ENCODE measurements at places on chromosomes 4 and X. TPM values are rescaled to one million over a fixed set of nuclear protein-coding genes. Genes with fewer than 3 reads are reported as not detected.
A peak's percentile ranks its signal among the peaks of the same experiment; 100 is the strongest.

The SRPK3 gene
- not detected for total RNA-seq

- H3K4me1 ChIP-seq, result peaks cover 3% of the 10 kb centered on the region
- peaks cover 17% of the 10 kb centered on the region for H3K36me3 ChIP-seq
- no peak overlapping the region for H3K4me3 ChIP-seq
- no peak overlapping the region for H3K27ac ChIP-seq
- H3K27me3 ChIP-seq, result no peaks in the 10 kb centered on the region
- no peak for DNase-seq
Measured at GRCh38 chrX:153351981-153352380, 18.0 kb downstream of the ZNF275 start.

GRCh38 chrX:116417214-116417613 lies 19.2 kb upstream of the SLC6A14 start:
- H3K4me3 ChIP-seq, result no peak overlapping the region
- no peaks in the 10 kb centered on the region for H3K36me3 ChIP-seq
- H3K27me3 ChIP-seq, result no peaks in the 10 kb centered on the region
- no peak overlapping the region for H3K27ac ChIP-seq
- H3K4me1 ChIP-seq, result no peaks in the 10 kb centered on the region

The AKAP14 gene
- not detected for total RNA-seq

The MAGEB6B gene
- not detected for total RNA-seq

DNA sequence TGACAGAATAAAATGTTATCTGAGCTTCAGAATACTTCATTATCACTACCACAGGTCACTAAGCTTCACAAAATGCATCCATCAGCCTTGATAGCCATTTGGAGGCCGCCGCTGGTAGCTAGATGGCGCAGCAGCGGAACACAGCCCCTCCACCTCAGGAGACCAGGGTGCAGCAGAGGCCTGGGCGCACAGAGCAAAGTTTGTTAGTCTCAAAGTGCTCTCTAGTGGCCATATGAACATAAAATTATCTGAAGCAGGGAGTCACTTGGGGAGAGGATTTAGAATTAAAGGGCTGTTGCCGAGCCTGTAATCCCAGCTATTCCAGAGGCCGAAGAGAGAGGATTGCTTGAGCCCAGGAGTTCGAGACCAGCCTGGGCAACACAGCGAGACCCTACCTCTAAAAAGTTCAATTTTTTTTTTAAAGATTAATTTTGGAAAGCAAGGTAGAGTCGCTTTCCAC lies 8.1 kb upstream of the DCTD start:
- peaks cover 4% of the 10 kb centered on the region for H3K27me3 ChIP-seq
- no peaks in the 10 kb centered on the region for H3K36me3 ChIP-seq
- H3K4me1 ChIP-seq, result no peaks in the 10 kb centered on the region
- H3K4me3 ChIP-seq, result no peak overlapping the region
- no peak overlapping the region for H3K27ac ChIP-seq
- DNase-seq, result peak; percentile 70

The GPC4 gene
- not detected for total RNA-seq

DNA sequence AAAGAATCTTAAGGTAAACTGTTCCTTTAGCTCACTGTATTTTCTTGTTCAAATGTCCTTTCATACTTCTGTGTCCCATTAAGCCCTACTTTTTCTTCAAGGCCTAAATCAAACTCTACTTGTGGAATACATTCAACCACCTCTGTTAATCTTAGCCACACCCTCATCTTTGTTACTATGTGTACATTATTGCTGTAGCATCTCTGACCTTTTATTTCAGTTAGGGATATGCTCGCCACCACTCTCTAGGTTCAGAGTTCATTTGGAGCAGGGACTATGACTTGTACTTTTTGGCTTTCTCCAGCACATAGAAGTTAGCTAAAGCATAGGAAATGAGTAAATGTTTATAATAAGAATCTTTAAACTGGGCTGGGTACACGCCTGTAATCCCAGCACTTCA lies 6.8 kb upstream of the PNPLA4 start:
- H3K27ac ChIP-seq, result no peak overlapping the region
- no peak for DNase-seq
- H3K4me1 ChIP-seq, result no peaks in the 10 kb centered on the region
- no peaks in the 10 kb centered on the region for H3K27me3 ChIP-seq
- H3K36me3 ChIP-seq, result peaks cover 4% of the 10 kb centered on the region

DNA sequence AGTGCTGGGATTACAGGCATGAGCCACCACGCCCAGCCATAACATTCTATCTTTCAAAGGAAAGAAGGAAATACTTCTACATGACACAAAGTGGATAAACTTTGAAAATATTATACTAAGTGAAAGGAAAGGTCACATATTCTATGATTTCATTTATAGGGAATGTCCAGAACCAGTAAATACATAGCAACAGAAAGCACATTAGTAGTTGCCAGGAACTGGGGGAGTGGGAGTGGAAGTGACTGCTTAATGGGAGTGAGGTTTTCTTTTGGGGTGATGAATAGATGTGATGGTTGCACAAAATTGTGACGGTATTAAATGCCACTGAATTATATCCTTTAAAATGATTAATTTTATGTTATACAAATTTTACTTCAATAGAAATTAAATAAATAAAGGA lies 95.7 kb upstream of the IL15 start:
- peaks cover 6% of the 10 kb centered on the region for H3K27me3 ChIP-seq
- H3K27ac ChIP-seq, result no peak overlapping the region
- no peaks in the 10 kb centered on the region for H3K4me1 ChIP-seq
- H3K4me3 ChIP-seq, result no peak overlapping the region
- no peaks in the 10 kb centered on the region for H3K36me3 ChIP-seq

The DOK7 gene
- total RNA-seq, result not detected

- peaks cover 38% of the 10 kb centered on the region for H3K27me3 ChIP-seq
- no peak overlapping the region for H3K4me3 ChIP-seq
- peaks cover 8% of the 10 kb centered on the region for H3K4me1 ChIP-seq
- no peak overlapping the region for H3K27ac ChIP-seq
Measured at GRCh38 chr4:127624173-127624572, 8.6 kb upstream of the INTU start.

The SSX3 gene
- total RNA-seq, result not detected

DNA sequence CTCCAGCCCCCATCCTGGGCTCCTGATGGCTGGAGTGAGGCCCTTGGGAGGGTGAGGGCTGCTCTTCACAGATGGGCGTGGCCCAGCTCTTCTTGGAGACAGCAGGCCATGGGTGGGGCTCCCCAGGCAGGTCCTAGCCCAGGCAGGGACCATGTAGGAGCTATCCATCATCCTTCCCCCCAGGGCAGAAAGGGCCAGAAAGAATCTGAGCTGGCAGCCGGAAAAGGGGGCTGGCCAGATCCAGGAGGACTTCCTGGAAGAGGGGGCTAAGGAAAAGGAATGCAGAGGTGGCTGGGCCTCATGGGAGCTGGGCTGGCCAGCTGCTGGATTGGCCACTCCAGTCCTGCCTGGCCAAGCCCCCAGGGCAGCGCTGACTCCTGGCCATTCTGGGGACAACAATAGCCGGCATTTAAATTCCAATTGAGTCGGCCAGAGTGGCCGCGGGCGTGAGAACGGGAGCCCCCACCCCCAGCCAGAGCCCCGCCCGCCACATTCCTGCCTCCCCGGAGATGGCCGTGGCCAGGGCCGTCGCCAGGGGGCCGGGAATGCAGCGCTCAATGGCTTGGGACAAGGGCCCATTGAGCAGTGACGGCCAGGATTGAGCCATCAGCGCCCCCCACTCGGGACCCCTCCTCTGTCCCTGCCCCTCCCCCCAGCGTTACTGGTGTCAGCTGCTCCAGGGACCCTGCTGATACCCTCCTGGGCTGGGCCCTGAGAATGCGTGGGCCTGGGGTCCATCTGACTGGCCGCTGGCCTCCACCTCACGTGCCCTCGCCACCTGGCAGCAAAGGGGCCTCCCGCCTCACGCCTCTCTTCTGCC lies 15.1 kb upstream of the FGFR3 start:
- no peak for DNase-seq
- H3K27ac ChIP-seq, result no peak overlapping the region
- no peaks in the 10 kb centered on the region for H3K4me1 ChIP-seq
- H3K4me3 ChIP-seq, result no peak overlapping the region

The RRH gene
- total RNA-seq, result 0.19 TPM

- H3K4me3 ChIP-seq, result no peak overlapping the region
- DNase-seq, result no peak
- no peaks in the 10 kb centered on the region for H3K4me1 ChIP-seq
- H3K36me3 ChIP-seq, result no peaks in the 10 kb centered on the region
- peaks cover 1% of the 10 kb centered on the region for H3K27me3 ChIP-seq
- no peak overlapping the region for H3K27ac ChIP-seq
Measured at GRCh38 chr4:3797831-3798790, 31.9 kb downstream of the ADRA2C start.

GRCh38 chr4:110998320-110998719 lies 375.4 kb upstream of the PITX2 start:
- H3K36me3 ChIP-seq, result no peaks in the 10 kb centered on the region
- H3K4me3 ChIP-seq, result no peak overlapping the region
- no peak overlapping the region for H3K27ac ChIP-seq
- H3K27me3 ChIP-seq, result no peaks in the 10 kb centered on the region

The KIF4A gene
- total RNA-seq, result 28.3 TPM

GRCh38 chr4:95358421-95358820 lies 190.4 kb downstream of the UNC5C start:
- H3K4me1 ChIP-seq, result no peaks in the 10 kb centered on the region
- no peaks in the 10 kb centered on the region for H3K36me3 ChIP-seq
- no peak for DNase-seq
- H3K27ac ChIP-seq, result no peak overlapping the region
- no peaks in the 10 kb centered on the region for H3K27me3 ChIP-seq

The CYSLTR1 gene
- total RNA-seq, result 1.8 TPM

DNA sequence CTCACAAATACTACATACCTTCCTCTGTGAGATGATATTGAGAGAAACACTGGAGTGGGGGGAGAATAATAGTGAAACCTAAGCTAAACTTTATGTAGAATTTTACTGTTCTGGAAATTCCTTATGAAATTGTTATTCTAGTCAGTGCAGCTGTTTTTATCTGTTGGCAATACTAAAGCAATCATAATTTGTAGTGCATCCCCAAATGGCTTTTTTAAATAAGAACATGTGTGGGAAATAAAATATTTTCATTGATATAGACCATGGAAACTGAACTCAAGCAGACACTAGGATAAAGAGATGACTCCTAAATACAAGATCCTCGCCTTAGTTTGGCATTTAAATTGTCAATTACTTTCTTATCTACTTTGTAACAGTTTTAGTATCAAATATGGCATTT lies 51.1 kb downstream of the SEC24D start:
- no peak overlapping the region for H3K27ac ChIP-seq
- no peaks in the 10 kb centered on the region for H3K4me1 ChIP-seq
- no peak overlapping the region for H3K4me3 ChIP-seq

DNA sequence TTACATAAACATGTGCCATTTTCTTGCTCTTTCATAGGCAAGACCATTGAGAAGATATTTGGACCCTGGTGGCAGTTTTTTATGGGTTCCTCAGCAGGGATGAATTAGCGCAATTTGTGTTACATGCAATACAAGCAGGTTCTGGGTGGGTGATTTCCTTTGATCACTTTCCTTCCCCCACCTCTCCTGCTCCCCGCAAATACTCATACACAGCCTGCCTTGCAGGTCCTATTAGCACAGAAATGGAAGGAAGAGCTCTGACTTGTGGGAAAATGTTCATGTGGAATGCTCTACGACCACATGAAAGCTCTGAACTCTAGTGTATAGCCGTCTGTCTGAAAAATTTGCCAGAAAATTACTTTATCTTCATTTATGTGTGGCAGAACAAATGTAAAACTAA lies 361.0 kb upstream of the FAT1 start:
- no peaks in the 10 kb centered on the region for H3K36me3 ChIP-seq
- DNase-seq, result no peak
- no peak overlapping the region for H3K27ac ChIP-seq
- H3K27me3 ChIP-seq, result no peaks in the 10 kb centered on the region
- H3K4me3 ChIP-seq, result no peak overlapping the region

DNA sequence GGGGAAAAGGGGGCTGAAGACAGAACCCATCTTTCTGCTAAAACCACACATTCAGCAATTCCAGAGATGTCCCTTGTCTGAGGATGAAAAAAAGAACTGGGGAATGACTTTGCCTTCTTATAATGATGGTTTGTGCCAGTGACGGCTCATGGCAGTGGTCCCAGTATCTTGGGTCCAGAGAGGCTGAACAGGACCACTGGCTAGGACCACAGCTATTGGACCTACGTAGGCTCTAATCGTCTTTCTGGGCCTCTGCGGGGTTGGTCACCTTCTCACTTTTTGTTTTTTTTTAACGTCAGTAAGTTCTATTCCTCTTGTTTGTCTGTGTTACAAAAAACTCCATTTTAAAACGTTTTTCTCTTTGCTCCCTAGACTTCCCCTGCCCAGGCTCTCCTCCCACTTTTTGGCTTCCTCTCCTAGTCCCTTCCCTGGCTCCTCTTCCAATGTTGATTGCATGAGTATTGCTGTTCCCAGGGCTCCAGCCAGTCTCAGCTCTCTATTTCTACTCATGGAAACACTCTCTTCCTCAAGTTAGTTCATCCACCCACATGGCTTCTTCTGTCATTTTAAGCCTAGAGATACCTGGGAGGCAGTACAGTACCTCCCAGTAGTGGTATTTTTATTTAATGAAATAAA lies 52.6 kb upstream of the STX18 start:
- no peak for DNase-seq
- peaks cover 42% of the 10 kb centered on the region for H3K36me3 ChIP-seq
- H3K27me3 ChIP-seq, result no peaks in the 10 kb centered on the region

- no peak overlapping the region for H3K4me3 ChIP-seq
- H3K4me1 ChIP-seq, result no peaks in the 10 kb centered on the region
- H3K36me3 ChIP-seq, result no peaks in the 10 kb centered on the region
- H3K27me3 ChIP-seq, result no peaks in the 10 kb centered on the region
- no peak for DNase-seq
Measured at GRCh38 chr4:119081943-119082342, 53.7 kb upstream of the MYOZ2 start.

DNA sequence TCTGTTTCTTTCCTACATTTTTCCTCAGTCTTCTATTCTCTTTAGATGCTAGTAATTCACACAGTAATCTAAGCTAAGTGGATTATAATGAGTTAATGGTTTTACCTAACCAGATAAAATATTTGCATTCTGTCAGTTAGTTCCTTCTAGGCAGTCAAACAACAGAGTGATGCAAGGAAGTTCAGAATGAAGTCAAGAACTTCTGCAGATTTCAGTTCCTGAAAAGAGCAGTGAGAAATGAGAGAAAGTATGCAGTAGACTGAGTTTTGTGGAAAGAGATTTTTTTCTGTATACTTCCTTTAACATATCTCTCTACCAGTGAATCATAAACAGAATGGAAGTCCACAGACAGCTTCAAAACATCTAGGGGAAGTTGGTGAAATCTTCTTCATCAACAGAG lies 774.0 kb upstream of the POU3F4 start:
- DNase-seq, result no peak
- H3K4me3 ChIP-seq, result no peak overlapping the region
- no peaks in the 10 kb centered on the region for H3K4me1 ChIP-seq
- no peaks in the 10 kb centered on the region for H3K27me3 ChIP-seq

The ENPEP gene
- not detected for total RNA-seq

The ZNF182 gene
- 6.5 TPM for total RNA-seq

- no peak overlapping the region for H3K4me3 ChIP-seq
- no peaks in the 10 kb centered on the region for H3K27me3 ChIP-seq
- no peaks in the 10 kb centered on the region for H3K36me3 ChIP-seq
Measured at GRCh38 chr4:32102896-32103295, 1382.7 kb downstream of the PCDH7 start.

- H3K27ac ChIP-seq, result no peak overlapping the region
- peaks cover 6% of the 10 kb centered on the region for H3K27me3 ChIP-seq
- no peak overlapping the region for H3K4me3 ChIP-seq
- no peaks in the 10 kb centered on the region for H3K4me1 ChIP-seq
- no peaks in the 10 kb centered on the region for H3K36me3 ChIP-seq
- no peak for DNase-seq
Measured at GRCh38 chr4:11743236-11743635, 314.5 kb upstream of the HS3ST1 start.

Data from activated CD4-positive, alpha-beta memory T cell treated with anti-CD3 and anti-CD28 coated beads for 36 hours (primary cell).